Activated CD4-positive, alpha-beta T cell treated with anti-CD3 and anti-CD28 coated beads, Interleukin-2, Interleukin-6, amounts not matched to agents 100 ng/mL and 50 ng/mL, durations not matched to agents 16 hours and 8 hours (primary cell): ENCODE measurements at places on chromosomes 4 and X.

GRCh38 chrX:151712253-151712652 lies 3.6 kb upstream of the FATE1 start:
- no peak for DNase-seq

DNA sequence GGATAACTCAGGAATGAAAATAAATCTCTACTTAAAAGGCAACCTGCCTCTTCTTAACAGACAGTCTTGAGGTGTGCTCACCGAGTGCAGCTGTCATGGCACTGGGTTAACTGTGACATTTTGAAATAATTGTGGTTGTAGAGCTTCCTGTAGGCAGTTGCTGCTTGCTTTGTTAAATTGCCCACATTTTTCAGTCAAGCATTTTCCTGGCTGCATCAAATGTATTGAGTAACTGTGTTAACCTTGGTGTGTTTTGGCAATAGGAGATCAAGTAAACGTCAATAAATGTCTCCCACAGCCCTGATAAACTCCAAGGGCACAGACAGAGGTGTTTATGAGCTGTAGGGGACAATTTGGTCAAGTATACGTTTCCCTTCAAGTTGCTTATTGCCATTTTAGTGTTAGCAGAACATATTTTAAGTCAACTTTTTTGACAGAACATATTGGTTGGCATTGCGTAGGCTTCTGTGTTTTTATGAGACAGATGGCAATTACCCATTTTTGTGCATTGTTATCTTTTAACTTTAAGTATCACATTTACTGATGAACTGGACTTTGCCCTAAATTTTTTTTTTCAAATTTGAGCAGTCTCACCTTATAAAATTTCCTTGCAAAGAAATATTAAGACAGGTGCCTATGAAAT lies 527.4 kb downstream of the C4orf33 start:
- no peak for DNase-seq

DNA sequence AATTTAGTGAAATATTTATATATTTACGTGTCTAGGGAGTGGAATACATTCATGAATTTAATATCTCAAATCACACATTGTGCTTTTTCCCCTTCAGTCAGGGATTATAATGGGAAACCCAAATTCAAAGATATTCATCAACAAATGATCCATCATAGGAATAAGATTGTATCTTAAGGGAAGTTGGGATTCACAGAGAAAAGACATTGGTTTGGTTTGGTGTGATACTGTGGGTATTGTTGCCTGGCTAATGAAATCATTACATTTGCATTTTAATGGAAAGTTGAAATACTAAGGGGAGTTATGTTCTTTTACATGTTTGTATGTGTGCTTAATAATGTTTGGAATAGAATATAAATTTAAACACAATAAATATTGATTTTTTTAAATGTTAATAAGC lies 1.7 kb downstream of the TET2 start:
- DNase-seq = no peak

- peak; percentile 66 for DNase-seq
Observed at GRCh38 chr4:25859429-25860148, 3.2 kb downstream of the SEL1L3 start.

GRCh38 chr4:123260653-123261052 lies 135.9 kb upstream of the SPRY1 start:
- no peak for DNase-seq

- no peak for DNase-seq
Observed at GRCh38 chr4:96379524-96379923, 539.6 kb downstream of the PDHA2 start.

DNA sequence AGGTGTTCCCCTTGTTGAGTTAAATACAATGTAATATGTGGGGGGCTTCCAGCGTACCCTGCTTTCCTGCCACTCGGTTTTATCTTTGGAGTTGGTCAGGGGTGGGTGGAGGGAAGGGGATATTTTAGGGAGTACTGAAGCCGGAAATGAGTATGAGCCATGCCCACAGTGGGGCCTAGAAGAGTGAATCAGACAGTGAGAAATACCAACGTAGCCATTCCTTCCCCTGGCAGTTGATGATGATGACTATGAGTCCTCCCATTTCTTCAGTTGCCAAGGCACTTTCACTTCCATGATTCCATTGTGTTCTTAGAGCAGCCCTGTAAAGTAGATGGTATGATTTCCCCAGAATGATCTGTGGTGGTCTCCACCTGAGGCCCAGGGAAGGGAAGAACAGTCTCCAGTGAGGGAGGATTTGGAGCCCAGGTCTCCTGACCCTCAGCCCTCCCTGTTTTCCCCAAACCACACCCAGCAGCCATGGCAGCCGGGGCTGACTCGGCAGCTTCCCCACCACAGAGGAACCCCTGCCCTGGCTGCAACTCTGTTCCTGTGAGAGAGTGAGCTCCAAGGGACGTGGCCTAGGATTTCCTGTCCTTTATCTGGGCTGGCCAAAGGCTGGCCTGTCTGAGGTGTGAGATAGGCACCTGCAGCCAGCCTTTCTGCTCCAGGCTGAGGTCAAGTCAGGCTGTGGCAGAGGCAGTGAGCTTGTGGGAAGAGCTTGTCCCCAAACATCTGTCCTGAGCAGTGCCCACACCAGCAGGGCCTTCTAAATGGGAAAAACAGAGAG lies 52.7 kb downstream of the STARD8 start:
- DNase-seq = peak; percentile 5

GRCh38 chrX:41445781-41446358 lies 1.3 kb upstream of the NYX start:
- no peak for DNase-seq

DNA sequence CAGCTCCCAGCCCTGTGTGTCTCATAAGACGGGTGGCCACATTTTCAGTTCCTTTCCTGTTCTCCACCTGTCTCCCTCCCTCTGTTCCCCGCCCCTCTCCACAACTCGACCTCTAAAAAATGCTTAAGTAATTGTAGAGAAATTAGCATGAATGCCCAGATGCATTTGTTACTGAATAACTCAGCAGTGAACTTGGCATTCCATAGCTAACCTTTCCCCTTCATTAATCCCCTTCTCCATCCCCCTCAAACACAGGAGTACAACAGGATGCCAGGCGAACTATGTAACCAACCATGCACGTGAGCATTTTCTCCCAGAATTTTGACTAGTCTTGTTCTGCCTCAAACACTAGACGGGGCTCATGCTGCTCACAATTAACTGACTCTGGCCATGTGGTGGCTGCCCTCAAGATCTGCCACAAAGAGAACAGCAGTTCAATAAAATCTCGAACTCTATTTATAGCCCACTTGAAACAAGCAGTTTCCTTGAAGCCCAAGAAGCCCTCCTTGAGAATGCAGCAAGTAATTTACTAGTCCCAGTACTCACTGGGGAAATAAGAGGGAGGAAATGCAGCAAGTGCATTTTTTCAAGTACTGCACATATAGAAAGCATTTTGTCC lies 351.2 kb downstream of the ARHGAP24 start:
- no peak for DNase-seq

DNA sequence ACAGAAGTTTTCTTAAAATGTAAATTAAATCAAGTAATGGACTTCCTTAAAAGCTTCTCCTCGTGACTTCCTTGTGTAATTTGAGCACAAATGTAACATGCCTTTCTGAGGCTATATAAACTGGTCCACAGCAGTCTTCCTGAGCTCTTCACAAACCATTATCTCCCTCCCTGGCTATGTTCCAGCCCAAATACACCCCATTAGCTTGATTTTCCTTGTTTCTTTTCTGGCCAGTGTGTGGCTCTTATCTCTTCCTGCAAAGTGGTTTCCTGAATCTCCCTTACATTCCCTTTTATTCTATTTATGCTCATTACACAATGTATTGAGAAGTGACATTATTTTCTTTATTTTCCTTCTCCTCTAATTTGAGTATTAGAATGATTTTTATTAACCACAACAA lies 1085.3 kb upstream of the PCDH10 start:
- DNase-seq = no peak

- DNase-seq = no peak
Observed at GRCh38 chrX:24027985-24028384, 999 bp upstream of the KLHL15 start.

DNA sequence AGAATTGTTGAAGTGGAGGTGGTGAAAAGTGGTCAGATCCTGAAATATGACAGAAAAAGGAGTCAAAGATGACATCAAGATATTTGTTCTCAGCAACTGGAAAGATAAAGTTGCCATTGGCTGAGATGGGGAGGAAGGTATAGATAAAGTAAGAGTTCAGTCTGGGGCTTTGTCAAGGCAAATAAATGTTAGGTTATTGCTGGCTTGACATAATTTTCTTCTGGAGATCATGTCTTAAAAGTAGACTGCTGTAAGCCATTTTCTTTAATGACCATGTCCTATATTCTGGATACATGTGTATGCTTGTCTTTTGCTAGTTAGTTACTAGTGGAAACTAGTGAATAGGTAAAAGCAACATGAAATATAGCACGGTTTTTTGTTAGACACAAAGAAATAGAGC lies 5.6 kb downstream of the USP53 start:
- DNase-seq = no peak

DNA sequence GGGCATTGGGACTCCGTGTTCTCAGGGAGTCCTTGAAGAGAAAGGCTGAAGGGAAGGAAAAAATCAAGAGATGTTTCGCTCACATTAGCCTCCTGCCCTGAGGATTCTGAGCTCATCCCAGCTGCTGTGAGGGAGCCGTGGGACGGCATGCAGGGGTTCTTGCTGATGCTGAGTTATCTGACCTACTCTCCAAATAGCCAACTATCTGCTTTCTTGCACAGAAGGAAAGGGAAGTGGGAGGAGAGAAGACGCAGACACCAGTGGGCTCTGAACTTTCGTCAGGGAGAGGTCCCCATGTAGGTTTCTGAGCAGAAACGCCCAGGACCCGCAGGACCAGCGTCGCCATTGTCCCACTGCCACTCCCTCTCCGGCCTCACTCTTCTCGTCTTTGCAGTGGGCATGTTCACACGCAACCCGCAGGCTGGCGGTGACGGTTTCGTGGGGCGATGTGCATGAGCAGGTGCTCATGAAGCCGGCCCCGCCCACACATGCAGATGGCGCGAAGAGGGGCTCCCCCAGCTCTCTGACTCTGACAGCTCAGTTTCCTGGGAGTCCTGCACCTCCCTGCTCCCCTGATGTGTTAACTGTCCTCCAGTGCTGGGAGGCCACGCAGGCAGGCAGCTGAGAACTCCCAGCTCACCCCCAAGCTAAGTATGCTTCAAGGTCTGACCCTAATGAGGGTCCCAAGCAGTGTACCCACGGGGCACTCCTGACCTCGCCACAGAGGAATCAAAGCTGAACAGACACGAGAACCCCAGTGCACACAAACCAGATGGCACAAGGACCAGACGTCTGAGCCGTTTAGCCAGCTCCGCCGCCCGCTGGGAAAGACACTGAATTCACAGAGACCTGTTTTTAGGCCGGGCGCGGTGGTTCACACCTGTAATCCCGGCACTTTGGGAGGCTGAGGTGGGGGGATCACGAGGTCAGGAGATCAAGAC lies 13.6 kb upstream of the ABLIM2 start:
- no peak for DNase-seq
